ENCODE measurements at places on chromosomes 12 and 14. TPM values are rescaled to one million over a fixed set of nuclear protein-coding genes. Genes with fewer than 3 reads are reported as not detected.

MARCHF9 gene
- total RNA-seq: 2.3 TPM

TMEM132C gene
- total RNA-seq: not detected

DNA sequence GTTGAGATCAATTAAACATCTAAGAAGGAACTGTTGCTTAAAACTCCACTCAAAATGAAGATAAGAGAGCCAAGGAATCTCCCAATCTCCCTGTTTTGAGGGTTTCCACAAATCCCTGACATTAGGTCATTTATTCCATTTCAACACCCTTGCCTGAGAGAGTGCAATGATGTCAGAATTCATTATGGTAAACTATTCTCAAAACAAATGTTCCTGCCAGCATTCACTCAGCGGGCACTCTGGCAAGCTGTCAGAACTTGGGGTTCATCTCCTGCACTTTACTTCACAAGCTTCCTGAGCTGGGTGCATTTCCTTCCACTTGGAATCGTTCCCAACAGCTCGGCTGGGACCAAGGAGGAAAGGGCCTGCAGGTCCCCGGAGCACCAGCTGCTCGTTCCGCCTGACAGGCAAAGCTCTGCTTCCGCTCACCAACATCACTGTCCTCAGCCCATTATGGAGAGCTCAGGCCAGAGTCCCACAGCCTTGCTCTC lies 117.8 kb downstream of the TTC7B start:
- DNase-seq: no peak
- H3K36me3 ChIP-seq: no peaks in the 10 kb centered on the region
- no peak overlapping the region for H3K27ac ChIP-seq
- H3K4me3 ChIP-seq: no peak overlapping the region
- H3K4me1 ChIP-seq: peaks cover 4% of the 10 kb centered on the region

GRCh38 chr12:121613462-121613861 lies 12.9 kb upstream of the ORAI1 start:
- DNase-seq: no peak
- H3K4me1 ChIP-seq: no peaks in the 10 kb centered on the region
- H3K36me3 ChIP-seq: no peaks in the 10 kb centered on the region
- H3K27me3 ChIP-seq: no peaks in the 10 kb centered on the region

- H3K4me1 ChIP-seq: no peaks in the 10 kb centered on the region
- H3K36me3 ChIP-seq: no peaks in the 10 kb centered on the region
- no peaks in the 10 kb centered on the region for H3K27me3 ChIP-seq
These were observed 215.6 kb downstream of the TTC8 start for GRCh38 chr14:89040080-89040459.

DNA sequence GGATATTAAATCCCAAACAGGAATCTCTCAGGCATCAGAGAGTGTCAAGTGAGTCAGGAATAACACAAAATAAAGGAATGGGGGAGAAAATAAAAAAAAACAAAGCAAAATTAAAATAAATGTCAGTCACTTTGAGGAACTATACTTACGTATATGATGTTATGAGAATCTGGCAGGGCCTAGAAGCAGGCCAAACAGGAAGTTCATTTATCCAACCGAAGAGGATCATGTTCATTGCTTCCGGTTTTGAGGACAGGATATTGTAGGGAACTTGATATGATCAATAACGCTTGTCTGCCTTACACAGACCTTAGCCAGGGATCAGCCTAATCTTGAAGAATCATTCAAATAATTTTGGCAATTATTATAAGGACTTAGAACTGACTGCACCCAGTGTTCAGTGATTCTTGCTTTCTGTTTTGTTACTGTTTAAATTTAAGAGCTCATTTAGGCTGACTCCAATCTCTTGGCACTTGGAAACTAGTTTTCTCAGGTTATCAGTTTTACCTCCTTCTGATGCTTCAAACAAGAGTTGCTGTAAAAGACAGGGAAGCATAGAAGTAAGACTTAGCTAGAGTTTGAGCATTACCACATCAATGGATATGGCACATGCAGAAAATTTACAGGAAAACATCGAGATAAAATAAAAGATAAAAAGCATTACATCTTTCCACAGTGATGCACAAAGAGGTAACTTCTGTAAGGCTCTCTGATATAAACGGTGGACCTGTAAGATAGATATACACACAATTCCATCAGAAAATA lies 53.4 kb downstream of the ZFC3H1 start:
- H3K4me3 ChIP-seq: no peak overlapping the region
- no peak overlapping the region for H3K27ac ChIP-seq
- DNase-seq: no peak
- peaks cover 67% of the 10 kb centered on the region for H3K36me3 ChIP-seq
- no peaks in the 10 kb centered on the region for H3K27me3 ChIP-seq

- H3K27ac ChIP-seq: no peak overlapping the region
- H3K36me3 ChIP-seq: no peaks in the 10 kb centered on the region
- H3K27me3 ChIP-seq: no peaks in the 10 kb centered on the region
- no peak overlapping the region for H3K4me3 ChIP-seq
- DNase-seq: no peak
- H3K4me1 ChIP-seq: no peaks in the 10 kb centered on the region
These were observed 27.6 kb downstream of the GALNT4 start for GRCh38 chr12:89497005-89497404.

DNA sequence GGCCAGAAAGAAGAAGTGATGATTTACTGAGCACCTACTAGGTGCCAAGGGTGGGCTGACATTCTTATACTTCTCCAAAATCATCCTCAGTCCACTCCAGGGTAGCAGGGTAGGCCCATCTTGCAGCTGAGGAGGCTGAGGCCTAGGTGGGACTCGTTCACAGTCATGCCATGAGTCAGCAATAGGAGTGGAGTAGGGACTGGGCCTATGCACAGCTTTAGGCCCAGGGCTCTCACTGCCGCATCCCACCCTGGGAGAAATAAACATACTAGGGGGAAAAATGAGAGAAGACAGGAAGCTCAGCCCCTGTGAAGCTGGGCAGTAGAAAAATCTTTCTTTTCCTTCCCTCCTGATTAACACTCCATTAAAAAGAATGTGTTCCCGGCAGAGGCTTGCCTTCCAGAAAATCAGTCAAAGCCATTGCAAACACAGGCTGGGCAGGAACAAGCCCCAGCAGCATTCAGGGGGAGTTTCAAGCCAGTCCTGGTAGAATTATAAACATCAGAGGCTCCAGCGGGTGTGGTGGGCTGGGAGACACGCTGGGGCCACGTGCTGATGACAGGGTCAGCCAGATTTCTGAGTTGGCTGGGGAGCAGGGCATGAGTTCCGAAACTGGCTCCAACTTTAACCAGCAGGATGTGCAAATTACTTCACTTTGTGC lies 1.8 kb downstream of the HSPB8 start:
- H3K4me1 ChIP-seq: peaks cover 16% of the 10 kb centered on the region
- peak overlapping the region; percentile 55 for H3K27ac ChIP-seq
- H3K27me3 ChIP-seq: no peaks in the 10 kb centered on the region
- DNase-seq: no peak

SYT1 gene
- 3.0 TPM for total RNA-seq

GRCh38 chr12:104486363-104486750 lies 29.6 kb downstream of the CHST11 start:
- no peak overlapping the region for H3K27ac ChIP-seq
- no peaks in the 10 kb centered on the region for H3K36me3 ChIP-seq
- no peaks in the 10 kb centered on the region for H3K27me3 ChIP-seq
- no peak for DNase-seq
- H3K4me3 ChIP-seq: no peak overlapping the region

- no peak for DNase-seq
- no peak overlapping the region for H3K4me3 ChIP-seq
- no peaks in the 10 kb centered on the region for H3K36me3 ChIP-seq
- no peak overlapping the region for H3K27ac ChIP-seq
These were observed 58.9 kb upstream of the KITLG start for GRCh38 chr12:88638966-88639760.

- peaks cover 6% of the 10 kb centered on the region for H3K27me3 ChIP-seq
- no peak for DNase-seq
- H3K27ac ChIP-seq: no peak overlapping the region
- no peak overlapping the region for H3K4me3 ChIP-seq
These were observed 114.0 kb downstream of the PRMT8 start for GRCh38 chr12:3604748-3605586.

ZNF605 gene
- total RNA-seq: 20.6 TPM

GRCh38 chr12:61987173-61987572 lies 273.0 kb upstream of the USP15 start:
- H3K36me3 ChIP-seq: no peaks in the 10 kb centered on the region
- H3K27ac ChIP-seq: no peak overlapping the region
- H3K27me3 ChIP-seq: no peaks in the 10 kb centered on the region
- H3K4me3 ChIP-seq: no peak overlapping the region
- no peak for DNase-seq

DNA sequence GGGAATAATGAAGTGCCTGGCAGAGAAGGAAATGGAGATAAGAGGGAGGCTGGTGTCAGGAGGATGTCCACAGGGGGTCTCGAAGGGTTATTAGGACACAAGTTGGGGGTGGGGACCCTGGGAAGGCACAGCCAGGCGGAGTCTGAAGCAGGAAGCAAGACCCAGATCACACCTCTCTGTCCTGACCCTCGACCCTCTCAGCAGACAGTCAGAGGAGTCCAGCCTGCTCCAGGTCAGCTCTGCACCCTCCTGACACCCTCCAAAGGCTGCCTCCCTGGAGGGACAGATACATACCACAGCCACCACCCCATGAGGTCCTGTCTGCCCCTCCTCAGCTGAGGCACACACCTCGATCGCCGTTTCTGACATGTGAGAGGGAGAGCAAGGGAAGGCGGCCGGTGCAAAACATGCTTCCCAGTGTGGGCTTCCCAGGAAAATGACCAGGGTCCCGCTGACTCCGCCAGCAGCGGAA lies 9.0 kb downstream of the BCL11B start:
- H3K4me1 ChIP-seq: no peaks in the 10 kb centered on the region
- H3K27me3 ChIP-seq: peaks cover 2% of the 10 kb centered on the region
- no peak for DNase-seq
- H3K4me3 ChIP-seq: no peak overlapping the region
- H3K27ac ChIP-seq: no peak overlapping the region

DAO gene
- total RNA-seq: not detected

DNA sequence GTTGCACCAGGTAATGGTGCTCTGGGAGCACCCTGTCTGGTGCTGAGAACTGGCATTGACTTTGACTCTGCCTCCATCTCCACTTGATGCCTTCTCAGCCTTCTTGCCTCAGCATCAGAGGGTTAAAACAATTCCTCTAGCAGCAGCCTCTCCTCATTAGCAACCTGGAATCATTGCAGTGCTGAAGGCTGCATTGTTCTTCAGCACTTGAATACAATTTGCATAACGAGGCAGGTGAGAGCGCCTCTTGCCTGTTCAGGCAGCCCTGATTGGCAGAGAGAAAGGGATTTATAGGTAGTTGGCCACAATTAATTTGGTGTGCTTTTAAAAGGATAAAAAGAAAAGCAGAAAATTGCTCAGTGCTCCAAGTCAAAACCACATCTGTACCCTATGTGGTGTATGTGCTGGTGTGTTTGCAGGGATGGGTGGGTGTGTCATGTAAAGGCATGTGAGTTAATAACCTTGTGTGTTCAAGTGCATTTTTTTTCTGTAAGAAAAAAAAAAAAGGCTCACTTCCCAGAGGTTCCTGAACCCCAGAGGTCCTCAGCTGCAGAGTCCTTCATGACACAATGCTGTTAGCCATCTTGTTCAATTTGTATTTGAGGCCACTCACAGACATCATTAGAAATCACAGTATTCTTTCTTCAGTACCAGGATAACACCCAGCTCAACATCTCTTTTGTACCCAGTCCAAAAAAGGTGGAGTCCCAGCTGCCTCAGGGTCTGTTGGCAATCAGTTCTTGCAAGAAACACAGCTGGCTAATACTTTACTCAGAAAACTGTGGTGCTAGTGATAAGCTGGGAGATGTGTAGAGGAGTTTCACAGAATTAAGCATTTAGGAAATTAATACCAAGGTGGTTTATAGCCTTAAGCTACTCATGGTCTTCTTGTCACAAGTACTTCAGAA lies 385.6 kb downstream of the GRIN2B start:
- DNase-seq: no peak
- no peaks in the 10 kb centered on the region for H3K4me1 ChIP-seq
- no peak overlapping the region for H3K4me3 ChIP-seq
- no peak overlapping the region for H3K27ac ChIP-seq

GRCh38 chr14:98984719-98985041 lies 287.3 kb downstream of the BCL11B start:
- no peak overlapping the region for H3K4me3 ChIP-seq
- H3K27me3 ChIP-seq: no peaks in the 10 kb centered on the region
- H3K27ac ChIP-seq: no peak overlapping the region

GRCh38 chr12:76020281-76020680 lies 11.3 kb downstream of the PHLDA1 start:
- H3K4me1 ChIP-seq: peaks cover 68% of the 10 kb centered on the region
- no peak overlapping the region for H3K4me3 ChIP-seq
- no peaks in the 10 kb centered on the region for H3K36me3 ChIP-seq

GRCh38 chr12:124035163-124035562 lies 62.1 kb downstream of the ZNF664 start:
- H3K36me3 ChIP-seq: no peaks in the 10 kb centered on the region
- no peaks in the 10 kb centered on the region for H3K27me3 ChIP-seq
- DNase-seq: no peak
- peaks cover 4% of the 10 kb centered on the region for H3K4me1 ChIP-seq
- H3K4me3 ChIP-seq: no peak overlapping the region

TARBP2 gene
- 67.3 TPM for total RNA-seq

DNA sequence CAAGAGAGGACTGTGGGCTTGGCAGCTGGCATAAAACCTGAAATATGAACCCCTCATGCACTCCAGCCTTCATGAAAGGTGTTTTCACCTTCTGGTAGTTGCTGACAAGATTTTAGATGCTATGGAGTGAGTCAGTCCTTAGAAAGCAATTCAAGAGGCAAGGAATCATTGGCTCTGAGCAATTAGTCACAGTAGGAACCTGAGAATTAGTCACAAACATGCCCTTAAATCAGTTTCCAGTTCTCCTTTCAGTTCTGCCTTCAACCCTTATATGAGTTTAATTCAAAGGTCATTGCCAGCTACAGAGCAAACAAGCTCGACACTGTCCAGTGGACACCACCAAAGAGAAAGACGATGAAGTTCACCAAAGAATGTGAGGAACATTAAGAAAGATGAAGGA lies 472.3 kb downstream of the GLT1D1 start:
- H3K27me3 ChIP-seq: no peaks in the 10 kb centered on the region
- no peak overlapping the region for H3K27ac ChIP-seq
- H3K4me1 ChIP-seq: no peaks in the 10 kb centered on the region
- no peak overlapping the region for H3K4me3 ChIP-seq

DNA sequence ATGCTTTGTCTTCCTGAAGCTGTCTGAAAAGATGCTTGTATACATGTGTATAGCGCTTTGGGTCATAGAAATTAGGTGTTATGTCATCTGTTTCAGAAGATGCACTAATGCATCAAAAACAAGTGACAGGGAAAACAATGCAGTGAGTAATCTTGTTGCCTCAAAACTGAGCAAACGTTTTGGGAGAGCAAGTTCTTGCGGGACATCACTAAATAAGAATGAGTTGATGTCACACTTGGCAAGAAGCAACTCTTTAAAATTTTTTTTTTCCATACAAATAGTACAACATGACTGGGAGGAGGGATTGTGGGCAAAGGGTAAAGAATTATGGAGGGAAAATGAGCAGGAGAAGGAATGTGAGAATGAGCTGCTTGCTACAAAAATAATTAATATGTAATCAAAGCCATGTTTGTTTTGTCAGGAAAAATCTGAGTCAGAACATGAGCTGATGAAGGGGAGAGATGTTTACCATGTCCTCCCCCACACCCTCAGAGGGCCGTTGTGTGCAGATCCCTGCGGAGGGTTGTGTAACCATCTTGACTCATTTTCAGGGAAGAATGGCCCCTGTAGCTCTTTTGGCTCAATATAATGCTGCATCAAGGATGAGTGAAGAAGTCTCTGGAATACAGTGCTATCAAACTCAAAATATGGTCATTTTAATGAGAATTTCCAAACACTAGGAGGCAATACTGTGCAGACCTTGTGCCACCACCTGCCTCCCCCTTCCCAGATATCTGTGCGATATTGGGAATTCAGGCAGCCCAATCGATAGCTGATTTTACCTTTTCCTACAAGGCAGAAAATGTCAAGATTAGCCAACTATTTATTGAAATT lies 41.4 kb downstream of the BORCS5 start:
- peaks cover 8% of the 10 kb centered on the region for H3K4me1 ChIP-seq
- H3K27me3 ChIP-seq: no peaks in the 10 kb centered on the region
- H3K27ac ChIP-seq: no peak overlapping the region
- no peaks in the 10 kb centered on the region for H3K36me3 ChIP-seq

Data from Panc1 (cell line).